ENCODE measurements at places on chromosomes 12 and 14. TPM values are rescaled to one million over a fixed set of nuclear protein-coding genes. Genes with fewer than 3 reads are reported as not detected.

Gene DBX2
- total RNA-seq, result not detected

- H3K4me3 ChIP-seq, result no peak overlapping the region
- H3K27ac ChIP-seq, result no peak overlapping the region
- no peaks in the 10 kb centered on the region for H3K36me3 ChIP-seq
- no peaks in the 10 kb centered on the region for H3K27me3 ChIP-seq
- no peaks in the 10 kb centered on the region for H3K4me1 ChIP-seq
- DNase-seq, result peak; percentile 96
Measured at GRCh38 chr14:82313889-82314288, 780.2 kb upstream of the SEL1L start.

DNA sequence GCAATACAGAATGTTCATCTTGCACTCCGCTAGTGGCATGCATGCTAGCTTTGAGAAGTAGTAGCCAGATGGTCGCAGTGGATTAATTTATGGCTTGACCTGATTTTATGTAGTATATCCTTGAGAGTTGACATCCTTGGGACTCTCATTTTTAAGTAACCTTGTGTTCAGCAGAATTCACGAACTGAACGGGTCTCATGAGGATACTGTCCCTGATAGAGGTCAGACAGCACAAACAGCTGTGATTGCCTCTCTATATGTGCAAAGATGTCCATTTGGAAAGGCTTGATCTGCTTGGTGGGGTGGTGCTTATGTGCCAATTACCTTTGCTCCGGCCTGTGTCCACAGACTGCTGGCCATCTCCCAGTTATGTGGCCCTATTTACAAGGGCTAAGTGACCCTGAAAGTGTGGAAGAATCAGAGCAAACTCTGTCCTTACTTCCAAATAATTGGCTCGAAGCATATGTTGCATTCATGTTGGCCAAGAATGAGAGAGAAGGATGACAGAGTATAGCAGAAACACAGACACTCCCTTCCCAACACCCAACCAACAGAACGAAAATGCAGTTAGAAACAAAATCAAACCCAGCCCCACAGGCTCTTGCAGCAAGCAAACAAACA is 167.1 kb downstream of the CRADD start:
- H3K27ac ChIP-seq, result no peak overlapping the region
- no peaks in the 10 kb centered on the region for H3K36me3 ChIP-seq
- H3K4me3 ChIP-seq, result no peak overlapping the region
- DNase-seq, result peak; percentile 78

- no peaks in the 10 kb centered on the region for H3K36me3 ChIP-seq
- H3K27ac ChIP-seq, result peak overlapping the region; percentile 96
- no peak for DNase-seq
- no peaks in the 10 kb centered on the region for H3K27me3 ChIP-seq
- H3K4me1 ChIP-seq, result no peaks in the 10 kb centered on the region
Measured at GRCh38 chr14:93333631-93334103, 831 bp upstream of the BTBD7 start.

DNA sequence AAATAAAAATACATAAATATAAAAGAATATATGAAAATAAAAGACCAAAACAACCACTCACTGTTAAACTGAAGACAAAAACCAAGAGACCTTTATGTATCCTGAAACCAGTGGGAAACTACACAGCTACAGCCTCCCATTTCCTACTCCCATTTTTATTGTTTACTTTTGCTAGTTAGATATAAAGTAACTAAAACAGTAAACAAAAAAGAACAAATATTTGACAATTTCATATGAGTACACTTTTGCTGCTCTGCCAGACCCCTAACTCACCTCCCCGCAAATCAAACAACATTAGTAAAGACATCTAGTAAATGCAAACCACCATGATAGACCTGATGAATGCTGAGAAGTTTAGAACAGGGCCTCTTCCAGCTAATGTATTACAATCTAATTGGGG is 97.1 kb downstream of the BCL2L14 start:
- no peak overlapping the region for H3K27ac ChIP-seq
- no peaks in the 10 kb centered on the region for H3K4me1 ChIP-seq
- H3K27me3 ChIP-seq, result no peaks in the 10 kb centered on the region
- no peak overlapping the region for H3K4me3 ChIP-seq
- peaks cover 8% of the 10 kb centered on the region for H3K36me3 ChIP-seq

- DNase-seq, result no peak
- no peaks in the 10 kb centered on the region for H3K4me1 ChIP-seq
- H3K27ac ChIP-seq, result no peak overlapping the region
Measured at GRCh38 chr14:95353664-95354063, 34.0 kb upstream of the CLMN start.

Gene CCDC196
- total RNA-seq, result not detected

Gene SSPN
- 10.9 TPM for total RNA-seq

Gene ETV6
- total RNA-seq, result 16.9 TPM
